ENCODE measurements at places on chromosomes 11 and 22.
A peak's percentile ranks its signal among the peaks of the same experiment; 100 is the strongest.

DNA sequence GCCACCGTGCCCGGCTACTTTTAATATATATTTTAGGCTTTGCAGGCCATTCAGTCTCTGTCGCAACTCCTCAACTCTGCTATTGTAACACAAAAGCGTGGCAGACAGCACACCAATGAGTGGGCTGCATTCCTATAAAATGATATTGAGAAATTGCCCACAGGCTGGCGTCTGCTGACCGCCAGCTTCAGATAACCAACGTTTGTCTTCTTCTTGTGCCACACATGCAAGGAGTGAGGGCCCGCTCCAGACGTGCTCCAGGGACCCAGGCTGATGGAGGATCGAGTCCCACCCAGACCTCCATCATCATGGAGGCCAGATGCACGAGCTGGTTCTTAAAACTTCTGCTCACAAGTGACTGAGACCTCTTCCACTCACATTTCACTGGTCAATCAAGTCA lies 35.4 kb upstream of the LINC01488 start:
- no peak for DNase-seq

- DNase-seq: no peak
Observed at GRCh38 chr22:25672289-25673084, 69.5 kb upstream of the MYO18B start.

GRCh38 chr22:40415531-40416266 lies 45.3 kb downstream of the SGSM3 start:
- DNase-seq: no peak

GRCh38 chr11:86802601-86803051 lies 2.3 kb downstream of the PRSS23 start:
- no peak for DNase-seq

GRCh38 chr11:83569134-83569805 lies 283.1 kb upstream of the CCDC90B start:
- DNase-seq: no peak

DNA sequence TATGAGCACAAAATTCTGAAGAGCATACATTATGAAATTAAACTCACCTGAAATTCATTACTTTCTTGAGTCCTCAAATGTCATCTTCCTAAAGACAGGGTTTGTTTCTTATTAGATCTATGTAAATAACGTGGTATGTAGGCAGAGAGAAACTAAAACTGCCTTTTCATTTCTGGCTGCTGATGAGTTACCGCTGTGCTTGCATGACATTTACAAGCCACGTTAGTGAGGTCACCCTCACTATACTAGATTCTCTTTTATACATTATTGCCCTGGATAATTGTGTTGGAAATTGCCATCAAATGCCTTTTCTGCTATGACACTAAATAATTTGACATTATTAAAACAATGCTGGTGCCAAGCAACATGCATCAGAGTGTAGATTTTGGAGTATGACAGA lies 748.3 kb upstream of the ANO3 start:
- DNase-seq: no peak

- DNase-seq: no peak
Observed at GRCh38 chr11:76186776-76187279, 19.5 kb downstream of the WNT11 start.

GRCh38 chr11:120431633-120432032 lies 79.9 kb upstream of the GRIK4 start:
- no peak for DNase-seq

DNA sequence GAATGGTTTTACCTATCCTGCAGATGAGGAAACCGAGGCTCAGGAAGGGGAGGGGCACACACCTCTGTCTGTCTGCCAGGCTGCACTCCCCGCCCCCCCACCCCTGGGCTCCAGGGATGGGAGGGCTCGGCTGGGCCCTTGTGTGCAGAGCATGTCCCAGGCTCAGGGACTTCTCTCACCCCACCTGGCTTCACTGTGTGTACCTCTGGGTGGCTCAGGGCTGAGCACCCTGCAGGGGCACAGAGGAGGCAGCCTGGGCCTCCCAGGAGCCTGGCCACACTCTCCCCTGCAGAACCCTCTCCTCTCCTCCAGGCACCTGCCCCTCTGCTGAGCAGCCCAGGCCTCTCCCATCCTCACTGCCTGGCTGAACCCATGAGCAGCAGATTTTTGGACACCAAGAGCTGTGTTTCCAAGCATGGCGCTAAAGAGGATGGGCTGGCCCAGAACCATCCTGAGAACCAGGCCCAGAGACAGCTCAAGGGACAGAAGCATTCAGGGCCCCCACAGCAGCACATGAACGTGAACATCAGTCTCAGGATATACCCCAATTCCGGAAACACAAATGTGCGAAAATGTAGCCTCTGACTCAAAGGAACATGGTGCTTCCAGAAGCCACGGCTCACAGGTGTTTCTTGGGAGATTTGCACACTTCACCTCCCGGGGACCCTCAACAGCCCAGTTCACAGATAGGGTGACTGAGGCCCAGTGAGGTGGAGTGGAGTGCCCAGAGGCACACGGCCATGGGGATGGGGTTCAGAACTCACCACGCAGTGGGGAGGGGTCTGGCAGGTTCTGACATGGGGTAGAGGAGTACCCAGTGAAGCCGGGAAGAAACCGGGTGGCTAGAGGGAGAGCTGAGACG lies 10.5 kb downstream of the EMID1 start:
- DNase-seq: no peak

DNA sequence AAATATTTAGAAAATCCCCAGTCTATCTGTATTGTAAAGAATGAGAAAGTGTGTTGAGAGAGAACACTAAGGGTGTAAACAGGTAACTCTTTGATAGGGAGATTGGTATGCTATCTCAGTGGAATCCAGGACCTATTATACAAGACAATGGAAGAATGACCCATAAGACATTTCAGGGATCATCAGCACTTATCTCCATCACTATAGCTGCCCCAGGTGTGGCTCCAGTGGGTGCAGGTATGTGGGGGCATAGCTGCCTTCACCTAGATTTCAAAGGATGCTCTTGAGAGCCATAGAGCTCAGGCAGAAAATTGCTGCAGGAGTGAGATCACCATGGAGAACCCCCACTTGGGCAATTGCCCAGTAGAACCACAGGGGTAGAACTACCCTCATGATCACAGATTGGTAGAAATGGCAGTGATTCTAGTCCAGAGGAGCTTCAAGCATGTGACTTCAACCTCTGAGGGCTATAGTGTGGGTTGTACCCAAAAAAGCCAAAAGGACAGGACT lies 252.3 kb upstream of the TBCEL start:
- no peak for DNase-seq

DNA sequence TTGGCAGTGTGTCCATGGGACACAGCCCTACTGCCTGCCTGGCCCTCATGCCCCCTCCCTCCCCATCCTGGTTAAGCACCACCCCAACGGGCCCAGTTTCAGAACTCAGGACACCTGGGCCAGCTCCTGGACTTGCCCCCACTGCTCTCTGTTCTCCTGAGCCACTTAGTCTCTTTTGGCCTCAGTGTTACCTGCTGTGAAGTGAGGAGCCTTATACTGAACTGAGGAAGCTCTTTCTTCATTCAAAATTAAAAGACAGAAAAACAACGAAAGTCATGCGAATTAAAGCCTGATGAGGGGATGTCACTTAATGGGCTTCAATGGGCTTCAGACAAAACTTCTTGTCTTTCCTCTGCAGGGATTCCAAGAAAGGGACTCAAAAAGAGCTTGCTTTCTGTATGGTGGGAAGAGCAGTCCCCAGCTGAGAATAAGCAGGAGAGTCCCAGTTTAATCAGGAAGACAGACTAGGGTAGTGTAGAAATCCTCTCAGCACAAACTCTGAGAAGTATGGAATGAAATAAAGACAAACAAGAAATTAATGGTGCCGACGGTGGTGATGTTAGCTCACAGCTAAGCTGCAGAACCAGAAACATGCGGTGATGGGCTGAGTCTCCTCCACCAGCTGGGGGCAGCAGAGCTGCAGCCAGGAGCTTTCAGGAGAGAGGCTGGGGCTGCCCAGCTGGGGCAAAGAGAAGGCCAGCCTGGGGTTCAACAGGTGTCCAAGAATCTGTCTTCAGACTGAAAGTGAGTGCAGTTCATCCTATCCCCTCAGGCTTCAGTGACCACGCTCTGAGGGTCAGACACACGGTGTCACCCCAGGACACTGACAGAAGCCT lies 101.0 kb downstream of the GGTLC2 start:
- DNase-seq: peak; percentile 24

DNA sequence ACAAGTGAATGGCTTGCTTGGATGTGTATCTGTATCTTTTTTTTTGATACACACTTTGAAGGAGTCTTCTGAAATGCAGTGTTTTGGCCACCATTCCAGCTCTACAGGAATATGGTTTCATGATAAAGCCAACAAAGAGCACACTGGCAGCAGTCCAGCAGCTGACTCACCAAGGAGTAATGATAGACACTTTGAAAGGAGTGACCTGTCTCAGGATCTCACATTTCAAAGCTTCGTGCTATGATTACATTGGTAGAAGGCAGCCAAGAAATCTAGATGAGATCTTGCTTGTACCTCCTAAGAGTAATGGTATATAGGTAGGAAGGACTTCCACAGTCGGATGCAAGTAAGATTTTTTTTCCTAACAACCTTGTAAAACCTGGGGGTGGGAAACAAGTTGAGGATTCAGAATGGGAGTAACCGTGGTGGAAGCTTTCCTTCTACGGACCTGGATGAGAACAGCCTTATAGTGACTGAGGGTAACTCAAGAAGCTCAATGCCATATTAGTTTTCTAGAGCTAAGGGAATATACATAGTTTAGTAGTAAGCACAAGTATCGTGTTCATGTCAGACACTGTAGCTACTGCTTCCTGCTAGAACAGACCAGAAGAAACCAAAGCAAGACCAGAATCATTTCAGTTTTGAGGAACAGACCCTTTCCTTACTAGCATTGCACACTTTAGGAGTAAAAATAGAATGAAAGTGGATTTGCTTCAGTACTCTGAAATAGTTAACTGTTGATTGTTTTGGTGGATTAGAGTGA lies 25.0 kb downstream of the MTMR3 start:
- no peak for DNase-seq

- DNase-seq: no peak
Observed at GRCh38 chr11:10529279-10529678, 11.7 kb downstream of the RNF141 start.

- DNase-seq: no peak
Observed at GRCh38 chr11:13042873-13043342, 33.8 kb downstream of the RASSF10 start.

- no peak for DNase-seq
Observed at GRCh38 chr11:57530215-57530595, 349 bp downstream of the TIMM10 start.

DNA sequence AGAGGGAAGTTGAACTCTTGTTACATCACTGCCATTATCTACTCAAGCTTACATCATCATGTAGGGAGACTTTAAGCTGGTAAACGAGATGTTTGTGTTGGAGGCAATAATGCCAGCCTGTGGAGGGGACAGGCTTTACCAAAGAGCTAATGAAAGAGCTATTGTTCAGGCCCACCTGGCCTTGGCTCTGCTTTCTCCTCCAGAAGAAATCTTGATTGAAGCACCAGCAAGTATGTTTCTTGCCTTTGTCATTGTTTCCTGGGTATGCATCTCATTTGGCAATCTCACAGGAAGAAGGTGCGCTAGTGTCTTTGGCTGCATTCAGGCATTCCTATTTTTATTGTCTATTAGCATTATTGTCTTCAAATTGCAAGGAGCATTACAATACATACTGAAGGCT lies 16.7 kb upstream of the CARD18 start:
- no peak for DNase-seq

GRCh38 chr22:22558972-22559603 lies at the start of gene PRAME:
TSS of gene PRAME (minus strand) at chr22:22559265. CDS start at chr22:22556832, 2,433 bp downstream.
- no peak for DNase-seq

GRCh38 chr22:24699876-24700275 lies 74.6 kb downstream of the PIWIL3 start:
- no peak for DNase-seq

DNA sequence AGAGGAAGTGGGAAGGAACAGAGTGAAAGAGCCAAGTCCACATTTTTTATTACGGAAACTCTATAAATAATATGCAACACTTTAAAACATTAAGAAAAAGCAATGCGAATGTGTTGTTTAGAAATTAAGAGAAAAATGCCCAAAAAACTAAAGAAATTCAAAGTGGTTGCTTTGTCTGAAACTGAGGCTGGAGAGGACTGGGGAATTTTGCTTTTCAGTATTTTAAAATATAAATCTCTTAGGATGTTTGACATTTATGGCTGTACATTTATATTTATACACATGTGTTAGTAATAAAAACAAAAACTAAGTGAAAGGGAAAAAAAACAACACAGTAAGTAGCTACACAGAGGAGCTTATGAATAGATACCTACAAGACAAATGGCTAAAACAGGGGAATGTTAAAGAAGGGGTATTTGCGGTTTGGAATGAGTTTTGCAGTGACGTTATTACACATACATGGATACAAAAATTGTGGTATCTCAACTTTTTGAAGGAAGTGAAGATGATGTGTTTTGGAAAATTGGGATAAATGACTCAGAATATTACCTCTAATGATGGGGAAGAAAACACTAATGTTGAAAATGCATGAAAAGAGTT lies 97.0 kb upstream of the DRD2 start:
- no peak for DNase-seq

- DNase-seq: no peak
Observed at GRCh38 chr11:88179141-88179540, 3.9 kb upstream of the RAB38 start.

DNA sequence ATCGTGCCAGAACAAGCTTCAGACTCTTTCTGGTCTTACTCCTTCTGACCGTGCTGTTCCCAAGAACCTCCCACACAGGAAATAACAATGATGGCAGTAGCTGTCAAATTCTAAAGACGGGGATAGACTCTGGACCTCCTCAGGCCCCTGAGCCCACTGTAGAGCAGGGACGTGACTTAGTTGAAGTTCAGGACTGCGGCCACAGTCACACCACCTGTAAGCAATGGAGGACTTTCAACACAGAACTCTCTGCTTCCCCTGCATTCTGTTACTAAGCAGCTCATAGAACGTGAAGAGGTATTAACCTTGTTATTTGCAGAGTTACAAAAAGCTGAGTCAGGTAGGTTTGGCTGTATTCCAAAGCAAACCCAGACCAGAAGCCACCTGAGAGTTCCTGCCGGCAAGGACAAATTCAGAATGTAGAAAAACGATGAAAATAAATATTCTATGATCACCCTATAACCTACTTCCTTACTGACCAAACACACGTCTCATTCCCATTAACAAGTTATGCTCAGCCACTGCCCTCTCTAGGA lies 12.7 kb downstream of the TMEM45B start:
- no peak for DNase-seq

GRCh38 chr22:20526628-20527355 lies 19.4 kb downstream of the MED15 start:
- no peak for DNase-seq

GRCh38 chr11:114524122-114524521 lies 35.6 kb downstream of the NXPE1 start:
- DNase-seq: no peak

- DNase-seq: no peak
Observed at GRCh38 chr11:73182824-73183321, 35.2 kb upstream of the P2RY2 start.

GRCh38 chr11:35367491-35367890 lies 51.9 kb downstream of the SLC1A2 start:
- no peak for DNase-seq

DNA sequence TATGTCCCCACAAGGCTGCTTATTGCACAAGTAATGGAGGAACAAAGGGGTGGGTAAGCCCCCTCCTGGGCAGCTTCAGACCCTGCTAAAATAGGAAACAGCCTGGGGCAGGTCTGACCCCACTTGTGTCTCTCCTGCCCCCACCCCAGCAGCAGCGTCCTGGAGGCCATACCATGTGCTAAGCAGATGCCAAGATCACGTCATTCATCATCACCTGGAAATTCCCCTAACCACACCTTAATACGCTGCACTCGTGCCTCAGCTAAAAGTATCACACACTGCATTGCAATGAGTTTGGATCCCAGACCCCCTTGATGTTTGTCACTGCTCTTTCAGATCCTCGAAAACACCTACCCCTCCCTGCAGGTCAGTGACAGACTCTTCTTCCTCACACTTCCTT lies 27.8 kb upstream of the GGTLC2 start:
- DNase-seq: no peak

- DNase-seq: no peak
Observed at GRCh38 chr11:87976009-87976408, 199.2 kb downstream of the RAB38 start.
